ENCODE measurements at places on chromosomes 2 and 18. TPM values are rescaled to one million over a fixed set of nuclear protein-coding genes. Genes with fewer than 3 reads are reported as not detected.

The CPS1 gene
- total RNA-seq, result 1.2 TPM

The UGT1A9 gene
- not detected for total RNA-seq

The SIGLEC15 gene
- not detected for total RNA-seq

The CYP1B1 gene
- 2.3 TPM for total RNA-seq

The GPR35 gene
- total RNA-seq, result 23.8 TPM

The RAD51AP2 gene
- not detected for total RNA-seq

The SCYGR8 gene
- not detected for total RNA-seq

The COLEC12 gene
- total RNA-seq, result not detected

The LINC00305 gene
- total RNA-seq, result not detected

The FOXD4L1 gene
- 0.29 TPM for total RNA-seq

The FBXO15 gene
- total RNA-seq, result 2.4 TPM

The GIGYF2 gene
- 61.7 TPM for total RNA-seq

The CDCA7 gene
- 115 TPM for total RNA-seq

The ALPI gene
- not detected for total RNA-seq

The TEKT4 gene
- total RNA-seq, result not detected

The BMP10 gene
- total RNA-seq, result not detected

The MC4R gene
- not detected for total RNA-seq

The DTNA gene
- total RNA-seq, result not detected

The IL36RN gene
- total RNA-seq, result not detected

The HRH4 gene
- total RNA-seq, result not detected

The APCDD1 gene
- not detected for total RNA-seq

The ADAM23 gene
- not detected for total RNA-seq

The RGPD4 gene
- total RNA-seq, result not detected

The RANBP2 gene
- total RNA-seq, result 42.2 TPM

The CPLX4 gene
- not detected for total RNA-seq

The UGT1A3 gene
- not detected for total RNA-seq

The GAL3ST2 gene
- total RNA-seq, result 0.34 TPM

The NEMP2 gene
- total RNA-seq, result 23.2 TPM

The SATB2 gene
- not detected for total RNA-seq

The CHRNG gene
- total RNA-seq, result not detected

The CYRIA gene
- total RNA-seq, result 0.84 TPM

The HDLBP gene
- 186 TPM for total RNA-seq

The SDC1 gene
- total RNA-seq, result not detected

The FEV gene
- total RNA-seq, result not detected

The COL6A3 gene
- total RNA-seq, result 0.03 TPM

All from activated CD8-positive, alpha-beta T cell treated with anti-CD3 and anti-CD28 coated beads, Interleukin-2, amount 10 ng/mL, durations not matched to agents 7 days and 5 days (primary cell).